ENCODE measurements at places on chromosomes 7 and 10.

DNA sequence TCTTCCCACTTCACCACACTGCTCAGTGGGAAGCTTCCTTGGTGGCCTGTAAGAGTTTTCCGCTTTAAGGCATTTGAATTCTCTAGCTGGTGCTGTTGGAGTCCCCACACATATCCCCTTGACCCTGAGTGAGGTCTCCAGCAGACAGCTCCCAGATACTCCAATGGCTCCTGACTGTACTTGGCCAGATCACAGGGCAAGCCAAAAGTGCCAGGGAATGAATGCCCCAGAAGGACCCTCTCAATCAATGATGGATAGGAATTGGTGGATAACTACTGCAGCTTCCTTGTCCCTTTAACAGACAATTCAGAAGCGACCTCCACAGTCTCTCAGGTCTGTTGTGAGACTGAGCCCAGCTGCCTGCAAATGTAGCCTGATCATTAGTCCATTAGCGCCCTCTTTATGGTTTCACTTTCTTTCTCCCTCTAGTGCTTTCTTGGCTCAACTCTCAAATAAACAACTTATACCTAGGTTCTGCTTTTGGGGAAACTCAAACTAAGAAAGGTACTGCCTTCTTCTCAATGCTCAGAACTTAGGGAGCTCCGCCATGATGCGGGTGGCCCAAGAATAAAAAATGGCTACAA, 283.0 kb downstream of the TCF7L2 start:
- no peak for DNase-seq

DNA sequence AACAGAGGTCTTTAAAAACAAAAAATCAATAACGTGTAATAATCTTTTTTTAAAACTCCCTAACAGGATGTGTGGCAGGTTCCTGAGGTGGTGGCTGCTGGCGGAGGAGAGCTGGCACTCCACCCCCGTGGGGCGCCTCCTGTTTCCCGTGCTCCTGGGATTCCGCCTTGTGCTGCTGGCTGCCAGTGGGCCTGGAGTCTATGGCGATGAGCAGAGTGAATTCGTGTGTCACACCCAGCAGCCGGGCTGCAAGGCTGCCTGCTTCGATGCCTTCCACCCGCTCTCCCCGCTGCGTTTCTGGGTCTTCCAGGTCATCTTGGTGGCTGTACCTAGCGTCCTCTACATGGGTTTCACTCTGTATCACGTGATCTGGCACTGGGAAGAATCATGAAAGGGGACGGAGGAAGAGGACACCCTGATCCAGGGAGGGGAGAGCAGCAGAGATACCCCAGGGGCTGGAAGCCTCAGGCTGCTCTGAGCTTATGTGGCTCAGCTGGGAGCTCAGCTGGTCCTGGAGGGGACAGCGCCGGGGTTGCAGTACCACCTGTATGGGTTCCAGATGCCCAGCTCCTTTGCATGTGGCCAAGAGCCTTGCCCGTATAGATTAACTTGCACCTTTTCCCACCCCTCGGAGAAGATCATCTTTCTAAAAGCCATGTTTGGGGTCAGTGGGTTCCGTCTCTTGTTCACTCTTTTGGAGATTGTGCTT, 16.7 kb upstream of the AZGP1 start:
- DNase-seq, result no peak

- no peak for DNase-seq
Measured at GRCh38 chr10:113056441-113057021, 106.5 kb downstream of the TCF7L2 start.

DNA sequence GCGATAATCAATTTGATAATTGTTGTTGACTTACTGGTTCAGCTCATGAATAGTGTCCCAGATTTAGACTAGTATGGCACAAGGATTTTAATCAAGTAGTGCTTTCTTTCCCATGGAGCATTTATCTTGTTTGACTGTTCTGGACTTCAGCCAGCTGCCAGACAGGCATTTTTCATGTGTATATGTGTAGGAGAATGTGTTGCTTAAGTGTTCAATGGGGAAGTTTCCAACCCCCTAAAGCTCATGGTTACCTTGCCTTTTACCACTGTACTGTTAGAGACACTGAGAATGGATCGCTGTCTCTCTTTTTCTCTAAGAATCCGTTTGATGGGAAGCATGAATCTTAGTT, 103.9 kb downstream of the LRRC4 start:
- no peak for DNase-seq

DNA sequence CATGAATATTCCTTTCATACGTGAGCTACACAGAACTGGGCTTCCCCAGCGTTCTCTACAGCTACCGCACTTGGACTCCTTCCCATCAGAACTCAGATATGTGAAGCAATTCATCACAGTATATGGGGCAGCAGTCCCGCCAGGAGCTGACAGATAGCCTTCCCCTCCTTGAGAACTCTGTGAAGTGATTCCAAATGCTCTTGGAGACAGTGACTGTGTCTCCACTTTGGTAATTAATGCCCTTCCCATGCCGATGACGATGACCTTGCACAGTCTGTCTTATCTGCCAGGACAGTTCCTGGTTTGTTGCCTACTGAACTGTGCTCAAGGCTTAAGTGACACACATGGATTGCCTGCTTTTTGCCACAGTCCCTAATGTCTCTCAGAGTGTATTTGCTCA, 75.0 kb upstream of the AFAP1L2 start:
- no peak for DNase-seq

- DNase-seq, result no peak
Measured at GRCh38 chr7:1112109-1112508, 24.2 kb downstream of the GPER1 start.

DNA sequence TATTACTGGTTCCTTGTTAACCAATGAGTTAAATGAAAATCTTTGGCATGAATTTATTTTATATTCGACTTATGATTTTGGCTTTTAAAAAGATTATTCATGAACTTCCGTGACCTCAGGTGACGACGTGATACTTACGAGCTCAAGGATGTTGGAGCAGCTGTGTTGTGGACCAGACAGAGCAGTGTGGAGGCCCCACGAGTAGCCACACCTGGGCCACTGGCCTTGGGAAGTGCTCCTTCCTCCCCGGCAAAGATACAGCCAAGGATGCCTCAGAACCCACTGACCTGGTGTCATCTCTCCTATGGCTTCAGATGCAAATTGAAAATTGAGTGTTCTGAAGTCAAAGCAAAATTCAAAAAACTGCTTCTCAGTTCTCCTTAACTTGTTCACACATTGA, 147.5 kb upstream of the PPP2R2D start:
- no peak for DNase-seq

DNA sequence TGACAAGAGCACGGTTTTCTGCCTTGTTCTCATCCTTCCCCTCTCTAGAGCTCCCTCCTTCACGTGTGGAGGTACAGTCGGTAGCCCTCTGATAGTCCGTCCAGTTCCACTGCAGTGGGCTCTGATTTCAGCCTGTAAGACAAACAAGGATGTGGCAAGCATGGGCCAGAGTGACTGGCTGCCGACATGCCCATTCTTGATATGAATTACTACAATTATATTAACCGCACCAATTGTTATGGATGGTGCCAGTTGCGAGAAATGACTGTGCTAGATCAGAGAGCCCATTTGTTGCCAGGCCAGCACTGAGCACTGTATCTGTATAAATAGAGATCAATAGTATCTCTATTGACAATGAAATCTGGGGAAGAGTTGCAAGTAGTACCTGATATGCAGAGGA, 146.6 kb downstream of the CHN2 start:
- DNase-seq, result peak; percentile 25

DNA sequence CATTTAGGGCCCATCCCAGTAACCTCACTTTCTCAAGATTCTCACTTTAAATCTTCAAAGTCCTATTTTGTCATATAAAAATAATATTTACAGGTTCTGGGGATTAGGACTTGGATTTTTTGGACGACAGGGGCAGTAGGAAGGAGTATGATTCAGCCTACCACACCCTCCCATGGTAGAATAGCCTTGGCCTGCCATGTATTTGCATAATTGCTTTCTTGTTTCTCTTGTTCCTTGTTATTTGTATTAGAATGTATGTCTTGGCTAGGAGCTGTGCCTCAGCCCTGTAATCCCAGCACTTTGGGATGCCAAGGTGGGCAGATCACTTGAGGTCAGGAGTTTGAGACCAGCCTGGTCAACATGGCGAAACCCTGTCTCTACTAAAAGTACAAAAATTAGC, 92.5 kb downstream of the ELAPOR2 start:
- no peak for DNase-seq

DNA sequence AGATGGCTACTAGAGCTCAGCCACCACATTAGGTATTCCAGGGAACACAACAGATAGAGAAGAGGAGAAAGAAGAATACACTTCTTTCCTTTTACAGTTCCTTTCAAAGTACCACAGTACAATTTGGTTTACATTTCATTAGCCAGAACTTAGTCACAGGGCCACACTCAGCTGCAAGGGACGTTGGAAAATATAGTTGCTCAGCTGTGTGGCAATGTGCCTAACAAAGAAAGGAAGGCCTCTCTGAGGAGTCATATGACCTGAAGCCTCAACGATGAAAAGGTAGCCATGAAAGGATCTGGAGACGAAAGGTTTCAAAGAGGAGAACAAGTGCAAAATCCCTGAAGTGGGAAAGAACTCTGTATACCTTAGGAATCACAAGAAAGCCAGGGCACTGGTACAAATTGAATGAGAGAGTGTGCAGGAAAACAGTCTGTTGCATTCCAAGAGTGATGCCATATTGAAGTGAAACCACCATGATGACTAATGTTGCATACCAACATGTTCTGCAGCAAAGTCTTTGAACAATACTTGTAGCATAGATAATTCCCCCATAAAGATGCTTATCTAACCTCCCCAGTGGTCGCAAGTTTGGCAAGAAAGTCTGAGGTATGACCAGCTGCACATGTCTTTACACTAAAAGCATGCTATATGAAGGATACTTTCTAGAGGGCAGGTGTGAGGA, 278.9 kb downstream of the HPSE2 start:
- DNase-seq, result no peak

- no peak for DNase-seq
Measured at GRCh38 chr7:22061775-22062174, 116.1 kb upstream of the CDCA7L start.
